ENCODE measurements at places on chromosomes 16 and 17.

DNA sequence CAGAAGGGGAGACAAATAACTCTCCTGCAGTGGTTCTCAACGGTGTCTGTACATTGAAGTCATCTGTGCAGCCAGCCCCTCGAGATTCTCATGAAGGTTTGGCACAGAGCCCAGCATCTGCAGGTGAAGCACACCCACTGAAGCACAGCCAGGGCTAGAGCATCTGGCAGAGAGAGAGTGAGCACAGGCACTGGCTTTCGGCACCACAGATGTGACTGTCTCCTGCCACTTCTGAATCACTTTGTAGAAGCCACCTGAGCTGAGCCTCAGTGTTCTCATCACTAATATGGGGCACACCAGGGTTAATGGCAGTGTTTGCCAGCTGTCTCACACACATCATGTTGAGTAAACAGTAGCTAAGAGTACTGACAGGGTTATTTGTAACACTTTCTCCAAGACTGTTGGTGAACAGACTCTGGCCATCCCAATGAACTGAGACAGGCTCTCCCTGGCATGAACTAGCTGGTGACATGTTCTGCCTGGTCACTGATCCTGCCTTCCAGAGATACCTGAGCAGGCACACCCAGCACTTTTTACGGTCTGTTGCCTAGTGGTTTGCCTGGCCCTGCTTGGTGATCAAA, 10.9 kb downstream of the HSPB9 start:
- DNase-seq = no peak

- DNase-seq = no peak
These were observed 2.7 kb upstream of the PRSS41 start for GRCh38 chr16:2795395-2796143.

GRCh38 chr16:280005-280460, 358 bp upstream of the ARHGDIG start:
- no peak for DNase-seq

GRCh38 chr16:49688036-49688697, 167.7 kb downstream of the ZNF423 start:
- no peak for DNase-seq
